Globus pallidus (tissue), 1 donor: ENCODE measurements at places on chromosomes 12 and 14.

DNA sequence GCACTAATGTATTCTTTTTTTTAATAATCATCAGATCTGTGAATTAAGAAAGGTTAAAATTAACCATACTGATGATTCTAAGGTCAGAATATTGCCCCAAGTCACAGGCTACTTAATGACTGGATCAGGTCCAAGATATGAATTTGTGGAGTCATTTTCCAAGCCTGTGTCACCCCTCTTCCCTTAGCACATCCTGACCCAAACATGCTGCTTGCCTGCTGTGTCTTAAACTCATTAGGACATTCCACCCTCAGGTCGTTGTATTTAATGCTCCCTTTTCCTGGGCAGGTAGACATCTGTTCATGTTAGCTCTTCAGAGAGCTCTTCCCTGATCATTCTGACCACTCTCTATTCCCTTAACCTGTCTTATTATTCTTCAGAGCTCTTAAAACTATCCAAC, 463.5 kb upstream of the PDE3A start:
- no peak for DNase-seq

DNA sequence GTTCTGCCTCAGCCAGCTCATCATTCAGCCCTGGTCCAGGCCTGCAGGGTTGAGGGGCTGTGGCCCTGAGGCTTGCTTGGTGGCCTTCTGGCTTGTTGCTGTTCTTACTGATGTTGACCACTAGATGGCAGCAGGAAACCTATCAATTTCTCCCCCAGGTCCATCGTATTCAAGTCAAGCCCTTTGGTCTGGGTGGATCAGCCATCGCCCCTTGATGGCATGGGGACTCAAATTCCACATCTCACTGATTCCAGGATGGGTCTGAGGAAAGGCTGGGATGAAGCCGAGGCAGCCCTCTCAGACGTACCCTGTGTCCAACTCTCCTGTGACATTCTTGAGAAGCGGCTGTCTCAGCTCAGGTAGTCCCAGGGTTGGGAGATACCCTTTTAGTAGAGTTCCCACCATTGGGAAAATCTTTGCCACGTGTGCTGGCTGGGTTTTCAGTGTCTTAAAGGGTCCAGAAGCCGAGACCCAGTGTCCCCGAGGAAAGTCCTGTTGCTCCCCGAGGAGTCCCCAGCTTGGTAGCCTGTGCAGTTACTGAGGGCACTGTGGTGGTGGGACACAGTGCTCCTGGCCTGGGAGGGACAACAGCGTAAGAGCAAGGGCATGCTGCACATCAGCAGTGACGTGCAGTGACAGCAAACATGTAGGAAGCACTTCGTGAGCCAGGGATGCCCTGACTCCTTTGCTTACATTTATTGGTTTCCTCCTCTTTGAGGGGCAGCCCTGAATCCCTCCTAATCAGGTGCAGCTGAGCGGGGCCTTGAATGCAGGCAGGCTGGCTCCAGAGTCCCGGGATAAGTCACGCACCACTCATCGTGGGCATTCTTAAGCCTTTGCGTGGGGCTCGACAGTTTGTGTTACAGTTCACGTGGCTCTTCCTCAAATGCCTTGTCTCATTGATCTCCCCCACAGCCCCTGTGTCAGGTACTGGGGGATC, 58.6 kb downstream of the TSPAN9 start:
- peak; percentile 57 for DNase-seq

DNA sequence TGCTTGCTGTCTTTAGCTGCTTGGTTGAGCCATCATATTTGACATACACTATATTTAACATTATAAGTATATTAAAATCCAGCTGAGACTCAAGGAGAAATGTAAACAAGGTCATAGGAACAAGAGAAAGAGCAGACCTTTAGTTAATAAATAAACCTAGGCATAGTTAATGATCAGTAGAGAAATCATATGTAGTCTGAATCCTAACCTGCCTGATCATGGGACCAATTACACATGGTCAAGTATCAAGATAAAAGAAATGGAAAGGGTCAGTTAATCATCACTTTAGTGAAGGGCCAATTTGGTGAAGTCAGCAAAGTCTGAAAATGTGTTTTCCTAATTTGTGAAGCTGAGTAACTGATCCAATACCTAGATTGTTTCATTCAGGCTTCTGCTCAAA, 7.5 kb downstream of the RNF212B start:
- no peak for DNase-seq

- no peak for DNase-seq
These were observed 30.3 kb downstream of the HMGA2 start for GRCh38 chr12:65854629-65855028.

GRCh38 chr12:24839268-24839791, 109.6 kb downstream of the BCAT1 start:
- DNase-seq, result no peak

GRCh38 chr14:75515629-75515996, 6.7 kb upstream of the BATF start:
- peak; percentile 35 for DNase-seq

DNA sequence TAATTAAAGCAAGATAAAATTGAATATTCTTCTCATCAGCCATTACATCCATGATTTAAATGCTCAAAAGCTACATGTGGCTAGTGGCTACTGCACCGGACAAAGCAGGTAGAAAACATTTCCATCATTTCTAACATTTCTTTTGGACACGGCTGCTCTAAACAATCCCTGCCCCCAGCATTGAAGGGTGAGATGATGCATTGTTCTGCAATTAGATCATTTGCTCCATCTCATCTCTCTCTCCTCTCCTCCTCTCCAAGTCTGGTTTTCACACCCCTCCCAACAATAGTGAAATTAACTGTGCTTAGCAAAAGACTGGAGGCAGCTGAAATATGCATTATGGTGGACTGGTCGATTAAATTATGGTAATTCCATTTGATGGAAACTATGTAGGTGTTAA, 288.5 kb downstream of the KSR2 start:
- no peak for DNase-seq

GRCh38 chr14:52283099-52283498, 15.6 kb downstream of the PTGDR start:
- DNase-seq, result no peak

GRCh38 chr14:59570122-59570521, 6.5 kb downstream of the CCDC175 start:
- no peak for DNase-seq

GRCh38 chr14:89470401-89470800, 53.4 kb upstream of the FOXN3 start:
- DNase-seq, result no peak

DNA sequence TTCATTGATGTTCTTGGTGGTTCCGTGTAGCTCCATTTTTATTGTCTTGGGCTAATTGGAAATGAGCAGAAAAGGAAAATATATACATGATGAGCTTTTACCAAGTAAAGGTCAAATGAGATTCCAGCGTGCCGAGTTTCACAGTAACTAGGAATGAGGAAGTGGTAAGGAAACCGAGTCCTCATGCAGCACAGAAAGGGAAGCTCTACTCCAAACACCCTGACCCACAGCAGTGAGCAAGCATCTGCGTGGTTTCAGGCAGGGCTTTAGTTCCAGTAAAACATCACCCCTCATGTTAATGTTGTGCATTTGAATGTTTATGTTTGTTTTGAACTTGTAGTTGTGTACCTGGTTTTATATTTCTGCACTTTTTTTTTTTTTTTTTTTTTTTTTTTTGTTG, 208.0 kb downstream of the SLC41A2 start:
- peak; percentile 47 for DNase-seq

DNA sequence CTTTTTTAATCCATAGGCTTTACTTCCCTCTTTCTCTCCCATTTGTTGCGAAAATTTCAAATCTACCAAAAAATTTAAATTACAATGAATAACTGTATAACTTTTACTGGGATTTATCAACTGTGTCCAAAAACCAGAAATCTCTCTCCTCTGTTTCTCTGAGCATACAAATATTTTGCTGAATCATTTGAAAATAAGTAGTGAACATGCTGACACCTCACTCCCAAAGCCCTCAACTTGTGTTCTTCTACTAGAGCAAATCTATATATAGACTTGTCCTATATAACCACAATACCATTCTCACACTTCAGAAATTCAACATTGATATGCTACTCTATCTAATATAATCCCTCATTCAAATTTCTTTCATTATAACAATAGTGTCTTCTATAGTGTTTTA, 53.1 kb downstream of the SLCO1C1 start:
- no peak for DNase-seq

GRCh38 chr12:52720365-52720886, 17.1 kb upstream of the KRT77 start:
- no peak for DNase-seq

DNA sequence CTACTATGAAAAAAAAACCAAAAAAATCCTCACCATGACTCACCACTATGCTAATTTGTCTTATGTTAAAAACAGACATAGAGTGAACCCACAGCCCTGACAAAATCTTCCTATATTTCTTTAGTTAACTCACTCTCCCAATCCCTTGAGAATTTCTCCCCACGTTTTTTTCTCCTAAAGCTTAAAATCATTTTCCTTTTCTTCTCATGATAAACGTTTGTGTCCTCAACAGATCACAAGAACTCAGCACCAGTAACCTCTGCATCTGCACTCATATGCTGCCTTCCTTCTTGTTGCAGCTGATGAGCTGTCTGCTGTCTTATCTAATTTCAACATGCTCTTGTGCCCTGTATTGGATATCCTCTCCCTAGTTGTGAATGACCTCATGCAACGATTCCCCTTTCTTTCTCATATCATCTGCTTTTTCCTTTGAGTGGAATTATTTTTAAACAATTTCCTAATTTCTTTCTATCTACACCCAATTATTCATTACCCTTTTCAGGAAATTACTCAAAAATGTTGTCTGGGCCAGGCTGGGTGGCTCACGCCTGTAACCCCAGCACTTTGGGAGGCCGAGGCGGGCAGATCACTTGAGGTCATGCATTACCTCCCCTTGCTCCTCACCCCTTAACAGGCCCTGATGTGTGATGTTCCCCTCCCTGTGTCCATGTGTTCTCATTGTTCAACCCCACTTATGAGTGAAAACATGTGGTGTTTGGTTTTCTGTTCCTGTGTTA, 427.5 kb upstream of the MGAT4C start:
- DNase-seq, result no peak

GRCh38 chr14:54555651-54556050, 11.3 kb upstream of the SAMD4A start:
- no peak for DNase-seq

DNA sequence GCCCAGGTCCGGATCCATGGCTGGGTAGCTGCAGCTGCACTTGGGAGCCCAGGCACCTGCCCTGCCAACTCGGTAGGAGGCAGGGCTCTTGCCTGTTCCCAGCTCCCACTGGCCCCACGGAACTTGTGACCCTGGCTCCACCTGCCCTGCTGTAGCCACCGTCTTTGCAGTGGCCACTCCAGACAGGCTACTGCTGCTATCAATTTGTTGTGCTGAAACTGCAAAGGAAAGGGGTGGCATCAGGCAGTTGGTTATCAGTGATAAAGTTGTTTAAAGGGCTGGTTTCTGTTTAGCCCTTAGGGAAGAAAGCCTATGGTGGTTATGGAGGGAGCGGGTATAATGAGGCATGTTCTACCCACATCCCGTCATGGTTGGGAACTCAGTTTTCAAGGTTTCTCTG, 32.1 kb upstream of the ARID2 start:
- no peak for DNase-seq

DNA sequence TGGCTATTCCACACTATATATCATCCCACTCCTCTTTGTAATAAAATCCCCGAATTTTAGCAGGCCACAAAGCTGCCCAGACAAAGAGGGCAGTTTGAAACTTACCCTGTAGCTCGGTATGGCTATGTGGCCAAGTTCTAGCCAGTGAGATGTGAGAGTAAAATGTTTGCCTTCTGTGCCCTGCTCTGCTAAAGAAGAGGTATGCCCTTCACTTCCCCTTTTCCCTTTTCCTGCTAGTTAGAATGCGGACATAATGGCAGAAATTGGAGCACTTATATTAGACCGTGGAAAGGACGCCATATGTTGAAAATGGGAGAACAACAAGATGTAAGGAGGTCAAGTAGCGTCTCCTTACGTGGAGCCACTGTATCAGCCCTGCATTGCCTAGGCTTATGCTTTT, 11.5 kb upstream of the CCDC91 start:
- DNase-seq, result no peak

GRCh38 chr12:78891646-78892353, 27.2 kb downstream of the SYT1 start:
- no peak for DNase-seq

- no peak for DNase-seq
These were observed 76.5 kb upstream of the DHRS4 start for GRCh38 chr14:23877111-23877510.

DNA sequence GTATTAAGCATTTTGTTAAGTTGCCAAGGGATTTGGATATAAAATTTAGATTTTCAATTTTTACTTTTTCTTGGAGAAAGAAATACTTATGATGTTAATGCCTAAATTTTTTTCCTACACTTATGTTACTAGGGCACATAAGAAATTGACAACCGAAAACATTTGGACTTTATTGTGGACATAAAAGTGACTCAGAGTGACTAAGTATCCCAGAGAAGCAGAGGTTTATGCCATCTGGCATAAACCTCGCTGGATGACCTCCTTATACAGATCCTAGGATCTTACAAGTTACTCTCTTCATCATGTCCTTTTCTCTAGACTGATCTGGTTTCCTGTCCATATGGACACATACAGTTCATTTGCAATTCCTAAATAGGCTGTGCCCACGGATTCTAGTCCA, 89.8 kb downstream of the RERG start:
- DNase-seq, result no peak

GRCh38 chr12:101940400-101940950, 63.1 kb downstream of the DRAM1 start:
- DNase-seq, result no peak

GRCh38 chr14:79841433-79841832, 369.9 kb downstream of the DIO2 start:
- no peak for DNase-seq

DNA sequence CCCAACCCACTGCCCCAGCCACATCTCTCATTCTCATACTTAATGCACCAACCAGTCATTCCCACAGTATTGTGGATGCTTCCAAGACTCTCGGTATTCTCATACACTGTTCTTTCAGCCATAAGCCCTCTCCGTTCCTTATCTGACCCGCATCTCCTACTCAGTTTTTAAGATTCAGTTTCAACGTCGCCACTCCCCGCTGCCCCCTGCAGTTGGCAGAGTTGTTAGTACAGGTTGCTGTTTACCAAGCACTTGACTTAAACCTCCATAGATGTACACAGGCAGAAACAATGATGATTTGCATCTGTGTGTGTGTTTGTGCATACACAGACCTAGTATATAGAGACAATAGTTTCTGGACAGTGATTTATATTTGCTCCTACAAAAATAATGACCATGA, 40.2 kb downstream of the PAH start:
- no peak for DNase-seq
